AG20443 (cell line): ENCODE measurements at places on chromosomes 2 and 18.

- DNase-seq = no peak
These were observed 60.0 kb downstream of the MAPK4 start for GRCh38 chr18:50619861-50620275.

DNA sequence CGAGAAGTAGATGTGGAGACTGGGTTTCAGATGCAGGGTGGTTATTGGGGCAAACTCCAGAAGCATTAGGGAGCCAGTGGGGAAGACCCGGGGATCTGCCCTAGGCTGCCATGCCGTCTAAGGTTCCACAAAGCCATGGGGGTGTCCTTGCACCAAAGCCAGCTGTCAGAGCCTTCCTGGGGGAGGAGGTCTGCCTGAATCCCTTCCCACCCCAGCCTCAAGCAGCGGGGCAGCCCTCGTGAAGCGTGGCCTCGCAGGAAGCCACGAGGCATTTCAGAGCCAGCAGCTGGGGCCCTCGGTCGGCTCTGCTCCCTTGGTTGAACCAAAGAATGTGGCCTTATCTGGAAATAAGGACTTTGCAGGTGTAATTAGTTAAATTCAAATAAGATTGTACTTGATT, 51.2 kb upstream of the UBE2F start:
- DNase-seq = no peak

- DNase-seq = no peak
These were observed 35.0 kb downstream of the SMARCAL1 start for GRCh38 chr2:216447293-216447692.

DNA sequence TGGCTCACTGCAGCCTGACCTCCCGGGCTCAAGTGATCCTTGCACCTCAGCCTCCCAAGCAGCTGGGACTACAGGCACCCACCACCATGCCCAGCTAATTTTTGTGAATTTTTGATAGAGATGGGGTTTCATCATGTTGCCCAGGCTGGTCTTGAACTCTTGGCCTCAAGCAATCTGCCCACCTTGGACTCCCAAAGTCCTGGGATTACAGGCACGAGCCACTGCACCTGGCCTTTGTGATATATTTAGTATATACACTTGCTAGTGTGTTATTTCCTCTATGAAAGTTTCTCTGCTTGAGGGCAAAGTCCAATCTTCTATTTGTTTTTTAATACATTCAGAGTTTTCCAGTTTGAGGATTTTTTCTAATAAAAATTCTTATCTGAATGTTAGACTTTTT, 119.3 kb downstream of the GALNT3 start:
- DNase-seq = no peak

GRCh38 chr18:63258749-63259566, 60.6 kb downstream of the BCL2 start:
- DNase-seq = no peak

DNA sequence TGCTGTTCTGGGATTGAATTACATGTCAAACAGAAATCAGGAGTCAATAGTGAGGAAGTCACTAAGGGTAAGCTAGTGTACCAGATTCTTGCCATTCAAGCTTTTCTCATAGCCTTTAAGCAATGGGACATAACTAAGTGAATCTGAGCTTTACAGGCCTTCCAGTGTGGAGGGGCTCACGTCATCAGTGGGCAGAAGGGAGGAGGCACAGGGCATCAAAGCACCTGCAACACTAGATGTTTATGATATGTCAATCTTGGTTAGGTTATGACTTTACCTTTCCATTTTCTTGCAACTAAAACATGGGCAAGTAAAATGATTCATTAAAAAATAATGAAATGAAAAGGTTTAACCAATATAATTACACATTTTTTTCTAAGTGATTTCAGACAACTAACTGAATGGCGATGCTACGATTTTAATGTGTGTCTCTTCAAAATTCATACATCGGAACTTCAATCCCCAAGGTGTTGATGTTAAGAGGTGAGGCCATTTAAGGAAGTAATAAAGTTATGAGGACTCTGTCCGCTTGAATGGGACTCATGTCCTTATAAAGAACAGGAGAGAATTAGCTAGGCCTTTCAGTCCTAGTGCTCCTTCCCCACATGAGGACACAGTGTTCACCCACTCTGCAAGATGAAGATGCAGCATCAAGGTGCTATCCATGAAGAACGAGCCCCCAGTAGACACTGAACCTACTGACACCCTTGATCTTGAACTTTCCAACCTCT, 1169.2 kb upstream of the NXPH2 start:
- DNase-seq = no peak

DNA sequence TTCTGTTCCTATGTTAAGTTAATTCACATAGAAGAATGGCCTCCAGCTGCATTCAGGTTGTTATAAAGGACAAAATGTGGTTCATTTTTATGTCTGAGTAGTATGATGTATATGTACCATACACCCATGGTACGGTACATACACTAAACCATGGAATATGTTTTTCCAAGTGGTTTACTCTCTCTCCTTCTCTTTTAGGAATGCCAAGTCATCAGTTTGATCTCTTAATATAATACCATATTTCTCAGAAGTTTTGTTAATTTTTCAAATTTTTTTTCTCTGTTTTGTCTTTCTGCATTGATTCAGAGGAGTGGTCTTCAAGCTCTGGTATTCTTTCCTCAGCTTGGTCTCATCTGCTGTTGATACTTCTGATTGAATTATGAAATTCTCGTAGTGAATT, 230.9 kb downstream of the DSEL start:
- no peak for DNase-seq

GRCh38 chr2:142136571-142136970, 5.8 kb upstream of the LRP1B start:
- no peak for DNase-seq

- DNase-seq = peak; percentile 38
These were observed 536.3 kb upstream of the TNP1 start for GRCh38 chr2:217396165-217396564.

GRCh38 chr2:88195246-88195645, 25.1 kb downstream of the THNSL2 start:
- DNase-seq = no peak

DNA sequence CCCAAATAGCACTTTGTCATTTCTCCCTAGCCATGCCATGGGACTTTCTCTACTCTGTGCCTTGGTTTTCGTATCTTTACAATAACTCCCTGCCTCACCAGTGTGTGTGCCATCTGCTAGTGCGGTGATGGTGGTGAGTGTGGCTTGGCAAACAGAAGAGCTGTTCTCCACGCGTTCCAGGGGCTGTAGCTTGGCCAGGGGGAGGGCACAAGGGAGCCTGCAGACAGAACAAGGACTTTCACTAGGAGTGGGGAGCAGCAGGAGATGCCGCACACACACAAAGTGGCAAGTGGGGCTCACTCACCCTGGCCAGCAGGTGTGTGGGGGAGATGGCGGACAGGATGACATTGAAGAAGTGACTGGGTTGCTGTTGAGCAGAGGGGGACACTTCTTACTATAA, 196.9 kb downstream of the HAUS1 start:
- no peak for DNase-seq

DNA sequence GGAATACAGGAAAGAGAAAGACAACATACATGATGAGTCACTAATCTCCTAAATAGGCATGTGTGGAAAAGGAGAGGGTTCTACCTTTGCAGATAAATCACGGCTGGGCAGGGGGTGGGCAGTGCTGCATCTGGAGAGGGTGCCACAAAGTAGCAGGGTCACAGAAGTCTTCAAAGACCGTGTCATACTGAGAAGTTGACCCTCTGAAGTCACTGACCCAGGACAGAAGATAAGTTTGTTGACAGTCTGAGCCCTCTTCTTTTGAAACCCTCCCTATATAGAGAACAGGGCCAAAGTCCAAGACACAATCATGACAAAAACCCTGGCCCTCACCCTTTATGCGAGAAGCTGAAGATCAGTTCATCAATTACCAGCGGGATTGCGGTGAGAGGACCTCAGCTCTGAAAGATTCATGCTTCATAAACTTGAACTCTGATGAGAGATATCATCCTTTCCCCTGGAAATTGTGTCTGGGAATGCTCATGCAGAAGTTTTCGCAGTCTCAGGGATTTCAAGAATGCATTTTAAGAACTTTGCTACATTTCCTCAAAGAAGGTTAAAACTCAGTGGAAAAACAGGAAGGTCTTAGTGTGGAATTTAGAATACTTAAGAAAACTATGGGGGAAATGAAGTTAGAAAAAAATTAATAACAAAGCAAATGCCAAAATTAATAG, 129.5 kb downstream of the FAM124B start:
- DNase-seq = no peak

DNA sequence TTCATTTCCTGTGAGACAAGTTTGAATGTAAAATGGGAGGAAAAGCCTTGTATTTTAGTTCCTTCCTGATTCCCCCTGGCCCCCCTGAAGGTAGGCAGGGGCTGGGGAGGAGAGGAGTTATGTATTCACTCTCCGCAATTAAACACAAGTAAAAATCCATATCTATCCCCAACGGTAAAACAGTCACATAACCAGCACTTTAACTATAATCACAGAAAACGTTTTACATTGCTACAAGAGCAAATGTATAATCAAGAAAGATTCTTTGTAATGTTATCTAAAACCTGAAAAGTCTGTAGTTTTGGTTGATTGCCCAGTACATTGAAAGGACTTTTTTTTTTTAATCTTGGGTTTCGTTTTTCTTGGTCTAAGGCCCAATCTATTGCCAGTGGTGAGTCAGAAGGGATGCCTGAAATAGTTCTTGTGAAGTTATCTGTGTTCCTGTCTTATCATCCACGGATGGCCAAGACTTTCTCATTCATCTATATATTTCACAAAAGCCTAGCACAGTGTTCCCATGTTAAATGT, 34.5 kb upstream of the CCNYL1 start:
- peak; percentile 50 for DNase-seq

GRCh38 chr2:80061881-80062280, 242.7 kb downstream of the LRRTM1 start:
- no peak for DNase-seq

DNA sequence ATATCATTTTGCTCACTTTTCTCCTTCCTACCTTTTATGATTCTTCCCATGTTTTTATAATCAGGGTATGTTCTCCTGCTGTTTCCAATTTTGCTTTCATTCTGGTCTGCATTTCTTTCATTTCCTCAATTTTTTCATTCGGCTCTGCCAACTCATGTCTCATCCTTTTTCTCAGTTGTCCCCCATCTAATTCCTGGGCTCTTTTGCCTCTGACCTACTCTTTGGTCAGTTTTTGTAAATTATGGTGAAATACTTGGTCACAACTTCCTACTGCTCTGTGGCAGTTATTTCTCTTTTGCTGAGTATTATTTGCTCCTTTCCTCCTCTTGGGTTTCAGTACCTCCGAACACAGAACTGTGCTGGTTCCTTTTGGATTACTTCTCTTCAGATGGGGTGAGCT, 27.5 kb downstream of the MYO7B start:
- no peak for DNase-seq

DNA sequence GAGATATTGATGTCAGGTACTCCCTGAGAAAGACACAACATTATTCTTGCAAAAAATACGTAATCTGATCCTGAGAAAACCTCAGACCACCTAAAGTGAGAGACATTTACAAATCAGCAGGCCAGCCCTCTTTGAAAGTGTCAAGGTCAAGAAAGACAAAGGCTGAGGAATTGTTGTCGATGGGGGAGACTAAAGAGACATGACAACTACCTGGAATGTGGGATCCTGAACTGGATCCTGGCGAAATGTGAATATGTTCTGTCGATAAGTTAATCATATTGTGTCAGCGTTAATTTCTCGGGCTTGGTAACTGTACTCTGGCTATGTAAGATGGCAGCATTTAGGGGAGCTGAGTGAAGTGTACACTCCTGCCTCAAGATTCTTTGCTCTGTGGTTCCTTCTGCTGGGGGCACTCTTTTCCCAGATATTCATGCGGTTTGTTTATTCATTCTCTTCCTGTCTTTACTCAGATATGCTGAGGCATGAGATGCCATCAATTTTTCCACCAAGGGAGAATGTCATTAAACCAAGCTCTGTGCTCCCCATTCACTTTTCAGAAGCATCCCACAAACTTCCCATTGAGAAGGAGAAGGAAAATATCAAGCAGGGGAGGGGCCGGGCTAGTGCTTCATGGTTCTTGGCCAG, 154.9 kb downstream of the CAPN13 start:
- DNase-seq = no peak

DNA sequence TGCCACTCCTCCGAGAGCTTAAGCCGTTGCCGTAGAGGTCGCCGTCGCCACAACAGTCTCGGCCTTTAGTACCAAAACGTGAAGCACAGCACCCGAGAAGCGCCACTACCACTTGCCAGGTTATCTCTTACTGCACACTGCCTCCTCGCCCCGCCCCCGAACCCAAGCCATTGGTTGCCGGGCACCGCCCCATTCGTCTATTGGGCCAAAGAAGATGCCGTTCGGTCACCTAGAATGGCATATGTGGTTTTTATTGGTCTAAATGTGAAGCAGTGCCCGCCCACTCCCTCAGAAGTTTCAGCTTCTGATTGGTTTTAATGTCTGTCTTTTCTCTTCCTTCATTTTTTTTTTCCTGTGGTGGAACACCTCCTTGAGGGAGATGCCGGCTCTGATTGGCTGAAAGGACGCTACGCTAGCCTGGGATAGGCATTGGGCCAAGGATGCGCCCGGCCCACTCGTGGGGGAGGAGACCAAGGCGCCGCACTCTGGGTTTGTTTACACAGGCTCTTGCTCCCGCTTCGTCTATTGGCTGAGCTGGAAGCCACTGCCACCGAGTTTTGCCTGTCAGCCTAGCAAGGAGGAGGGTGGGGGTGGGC, at the start of gene PAIP2B:
Gene PAIP2B, minus strand, starts transcription at position 139 of the 596 bp plus-strand sequence. CDS start 24,514 bp downstream, outside the sequence.
- peak; percentile 96 for DNase-seq

DNA sequence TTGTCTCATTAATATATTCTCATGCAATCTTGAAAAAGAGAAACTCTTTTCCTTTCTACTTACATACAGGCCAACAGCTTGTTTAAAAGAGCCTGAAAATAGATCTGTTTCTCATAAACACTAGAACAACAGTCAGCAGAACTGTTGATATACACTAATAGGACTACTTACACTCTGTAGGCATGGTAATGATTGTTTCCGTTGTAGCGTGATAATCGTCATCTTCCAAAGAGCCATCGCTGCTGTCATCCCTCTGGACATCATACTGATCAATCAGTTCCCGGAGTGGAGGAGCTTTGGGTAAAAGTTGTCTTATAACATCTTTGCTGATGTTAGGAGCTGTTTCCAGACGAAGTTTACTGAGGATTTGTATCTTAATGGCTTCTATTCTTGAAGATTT, 476 bp downstream of the MSTN start:
- no peak for DNase-seq

DNA sequence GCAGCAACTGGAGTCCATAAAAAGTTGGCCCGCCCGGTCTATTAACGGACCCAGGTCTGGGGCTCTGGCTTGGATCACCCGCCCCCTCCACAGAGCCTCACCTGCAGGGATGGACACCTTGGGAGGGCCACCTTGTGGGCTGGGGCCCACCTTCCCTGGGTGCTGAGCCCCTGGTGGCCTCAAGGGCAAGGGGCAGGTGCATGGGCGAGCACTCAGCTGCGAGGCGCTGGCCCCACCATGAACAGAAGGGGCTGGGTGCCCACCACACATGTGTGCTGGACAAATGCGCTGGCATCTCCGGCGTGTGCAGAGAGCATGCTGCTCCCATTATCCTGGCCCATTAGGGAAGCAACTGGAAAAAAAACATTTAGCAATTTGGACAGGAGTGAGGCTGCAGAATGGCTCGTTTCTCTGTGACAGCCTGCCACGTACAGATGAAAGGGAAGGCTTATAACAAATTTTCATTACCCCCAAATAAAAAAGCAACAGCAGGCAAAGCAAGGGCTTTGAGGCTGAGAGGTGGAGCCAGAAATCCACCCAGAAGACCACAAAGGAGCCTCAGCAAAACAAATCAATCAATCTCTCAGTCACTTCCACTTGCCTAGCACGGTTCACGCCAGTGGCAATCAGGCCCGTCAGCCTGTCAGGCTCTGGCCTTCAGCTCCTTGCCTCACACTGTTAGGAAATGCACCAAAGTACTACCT, 253.1 kb upstream of the ZNF521 start:
- no peak for DNase-seq

GRCh38 chr2:237344942-237345341, 69.0 kb downstream of the COL6A3 start:
- DNase-seq = no peak

- DNase-seq = no peak
These were observed 16.4 kb upstream of the RPRD1A start for GRCh38 chr18:36083729-36084128.
